COR-L47 (cell line): ENCODE measurements at places on chromosomes 16 and 17.

GRCh38 chr17:67912656-67913055, 83.6 kb downstream of the C17orf58 start:
- no peak for DNase-seq

GRCh38 chr16:1102333-1102700, 6.3 kb upstream of the C1QTNF8 start:
- no peak for DNase-seq

DNA sequence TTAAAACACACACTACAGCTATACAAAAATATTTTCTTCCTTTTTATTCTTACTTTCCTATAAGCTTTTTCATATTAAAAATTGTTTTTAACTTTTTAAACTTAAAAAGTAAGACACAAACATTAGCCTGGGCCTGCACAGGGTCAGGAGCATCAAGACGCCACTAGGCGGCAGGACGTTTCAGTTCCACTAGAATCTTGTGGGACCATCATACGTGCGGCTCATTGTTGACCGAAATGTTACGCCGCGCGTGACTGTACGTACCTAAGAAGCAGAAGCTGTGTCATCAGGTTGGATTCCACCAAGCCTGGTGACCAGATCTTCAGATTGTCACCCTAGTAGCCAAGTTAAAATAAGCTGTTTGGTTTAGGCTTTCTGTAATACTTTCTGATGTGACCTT, 47.1 kb downstream of the USP10 start:
- no peak for DNase-seq

GRCh38 chr17:58277107-58277801, 3.5 kb downstream of the MPO start:
- no peak for DNase-seq

DNA sequence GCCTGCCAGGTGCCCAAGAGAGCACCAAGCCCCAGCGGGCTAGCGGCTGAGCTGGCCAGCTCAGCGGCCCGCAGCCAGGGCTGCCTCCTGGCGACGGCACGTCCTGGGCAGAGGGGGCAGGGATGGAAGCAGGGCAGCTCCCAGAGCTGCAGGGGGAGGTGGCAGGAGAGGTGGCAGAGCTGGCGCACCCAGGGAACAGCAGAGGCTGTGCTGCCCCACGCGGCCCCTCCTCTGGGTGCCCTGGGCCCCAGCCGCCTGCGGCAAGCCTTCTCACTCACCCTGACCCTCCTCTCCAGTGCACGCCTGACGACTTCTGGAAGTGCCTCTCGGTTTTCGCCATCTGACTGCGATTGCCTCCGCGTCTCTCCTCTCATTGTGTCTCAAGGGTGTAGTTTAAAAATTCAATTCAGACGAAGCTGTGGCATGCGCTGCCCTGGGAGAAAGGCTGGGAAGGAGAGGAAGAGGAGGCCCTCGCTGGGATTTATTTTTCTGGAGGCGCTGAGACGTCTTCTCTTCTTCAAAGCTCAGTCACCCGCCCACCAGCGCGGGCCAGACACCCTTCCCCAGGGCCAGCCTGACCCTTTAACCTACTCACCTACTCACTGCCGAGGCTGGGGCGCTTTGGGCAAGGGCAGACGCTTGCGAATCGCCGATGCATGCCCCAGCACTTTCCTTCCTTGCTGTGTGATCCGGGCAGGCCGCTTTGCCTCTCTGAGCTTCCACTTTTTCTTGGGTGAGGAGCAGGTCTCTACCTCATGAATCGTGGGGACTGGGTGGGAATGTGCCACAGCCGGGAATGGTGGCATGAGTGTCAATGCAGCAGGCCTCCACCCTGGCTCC, 24.9 kb downstream of the GSE1 start:
- DNase-seq, result peak; percentile 58

- DNase-seq, result no peak
Measured at GRCh38 chr17:19347323-19348080, 15.0 kb downstream of the B9D1 start.

DNA sequence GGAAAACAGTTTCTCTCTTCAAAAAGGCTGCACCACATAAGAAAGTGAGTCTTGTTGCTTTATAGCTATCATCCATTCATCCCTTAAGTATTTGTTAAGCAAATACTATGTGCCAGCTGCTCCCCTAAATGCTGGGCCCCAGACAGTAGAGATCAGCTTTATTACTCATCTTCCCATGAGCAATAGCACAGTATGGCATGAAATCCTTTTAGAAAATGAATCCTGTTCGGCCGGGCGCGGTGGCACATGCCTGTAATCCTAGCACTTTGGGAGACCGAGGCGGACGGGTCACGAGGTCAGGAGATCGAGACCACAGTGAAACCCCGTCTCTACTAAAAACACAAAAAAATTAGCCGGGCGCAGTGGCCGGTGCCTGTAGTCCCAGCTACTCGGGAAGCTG, 99.5 kb downstream of the MYO1D start:
- no peak for DNase-seq

DNA sequence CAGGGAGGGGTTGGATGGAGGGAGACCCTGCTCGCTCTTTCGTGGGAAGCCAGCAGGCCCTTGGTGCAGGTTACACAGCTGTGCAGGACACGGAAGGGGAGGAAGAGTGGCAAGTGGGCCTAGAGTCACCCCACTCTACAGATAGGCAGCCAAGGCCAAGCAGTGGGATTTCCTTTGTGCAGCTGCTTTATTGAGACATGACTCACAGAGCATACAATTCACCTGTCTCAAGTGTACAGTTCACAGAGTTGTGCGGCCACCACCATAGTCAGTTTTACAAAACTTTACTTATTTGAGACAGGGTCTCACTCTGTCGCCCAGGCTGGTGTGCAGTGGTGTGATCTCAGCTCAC, 91.2 kb upstream of the CIBAR2 start:
- DNase-seq, result no peak

DNA sequence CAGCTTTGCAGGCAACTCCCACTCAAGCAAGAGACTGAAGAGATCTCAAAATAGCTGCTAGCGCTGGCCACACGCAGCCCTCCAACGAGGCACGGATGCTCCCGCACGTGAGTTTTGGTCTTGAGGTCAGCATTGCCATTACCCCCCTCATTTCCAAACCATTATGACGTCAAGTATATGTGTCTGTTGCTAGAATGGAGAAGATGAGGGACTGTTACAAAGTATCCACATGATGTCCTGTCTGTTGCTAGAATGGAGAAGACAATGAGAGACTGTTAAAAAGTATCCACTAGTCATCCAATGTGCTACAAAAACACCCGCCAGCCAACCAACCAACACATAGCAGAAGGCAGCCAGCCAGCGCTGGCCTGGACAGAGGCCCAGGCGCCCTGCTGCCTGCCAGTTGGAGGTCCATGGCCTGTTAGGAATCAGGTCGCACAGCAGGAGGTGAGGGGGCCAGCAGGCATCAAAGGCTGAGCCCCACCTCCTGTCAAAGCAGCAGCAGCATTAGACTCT, 24.8 kb downstream of the KLHDC4 start:
- peak; percentile 46 for DNase-seq

- DNase-seq, result no peak
Measured at GRCh38 chr17:29645515-29646051, 22.9 kb upstream of the CORO6 start.

GRCh38 chr16:75402821-75403475, 30.4 kb downstream of the CFDP1 start:
- DNase-seq, result peak; percentile 4

DNA sequence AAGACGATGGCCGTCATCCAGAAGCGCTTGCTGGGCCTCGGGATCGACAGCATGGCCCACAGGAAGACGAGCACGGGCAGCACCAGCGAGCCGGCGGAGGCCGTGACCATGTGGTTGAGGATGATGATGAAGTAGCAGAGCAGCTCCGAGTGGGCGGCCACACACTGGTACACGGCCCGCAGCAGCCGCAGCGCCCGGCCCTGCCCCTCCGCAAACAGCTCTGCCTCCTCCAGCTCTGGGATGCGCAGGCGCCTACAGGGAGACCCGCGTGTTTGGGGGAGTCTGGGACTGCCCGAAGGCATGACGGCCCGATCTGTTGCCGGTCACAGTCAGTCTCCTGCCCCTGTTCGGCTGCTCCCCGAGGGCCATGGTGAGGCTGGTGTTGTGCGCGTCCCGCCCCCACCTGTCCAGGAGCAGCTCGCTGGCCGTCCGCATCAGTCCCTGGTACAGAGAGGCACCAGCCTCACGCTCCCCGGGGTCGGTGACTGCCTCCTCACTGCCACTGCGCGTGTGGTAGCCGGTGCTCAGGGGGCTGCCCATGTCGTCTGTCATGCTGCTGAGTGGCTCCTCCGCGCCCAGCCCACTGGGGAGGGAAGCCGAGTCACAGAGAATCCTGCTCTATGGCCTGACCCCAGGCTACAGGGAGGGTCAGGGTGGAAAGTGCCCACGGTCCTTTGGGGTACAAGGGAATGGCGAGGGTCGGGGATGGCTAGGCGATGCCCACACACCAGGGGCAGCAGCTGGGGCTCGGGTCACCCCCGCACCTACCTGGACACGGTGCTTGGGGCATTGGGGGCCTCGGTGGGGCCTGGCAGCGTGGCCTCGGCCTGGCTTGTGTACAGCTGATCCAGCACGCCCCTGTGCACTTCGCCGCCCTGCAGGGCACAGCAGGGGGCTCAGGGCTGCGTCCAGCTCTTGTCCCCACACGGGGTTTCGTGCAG, 15.8 kb downstream of the CTU2 start:
- no peak for DNase-seq

DNA sequence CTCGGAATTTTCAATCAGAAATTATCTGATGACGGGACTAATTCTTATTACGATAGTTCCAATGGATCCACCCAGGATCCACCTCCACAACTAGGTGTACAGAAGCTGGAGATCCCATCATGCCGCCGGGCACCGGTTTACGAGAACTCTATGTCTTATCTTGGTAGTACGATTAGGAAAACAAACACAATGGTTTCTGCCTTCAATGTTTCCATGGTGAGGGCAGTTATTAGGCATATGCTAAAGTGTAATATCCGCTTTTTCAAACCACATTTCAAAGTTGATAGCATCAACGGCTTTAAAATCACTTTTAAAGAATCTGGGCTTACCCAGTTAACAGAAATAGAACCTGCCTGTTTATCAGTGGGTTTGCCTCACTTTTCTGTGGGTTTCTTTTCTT, 705.7 kb downstream of the MAF start:
- DNase-seq, result no peak
